ENCODE measurements at places on chromosomes 2 and 18. TPM values are rescaled to one million over a fixed set of nuclear protein-coding genes. Genes with fewer than 3 reads are reported as not detected.

DSG4 gene
- total RNA-seq, result not detected

TFPI gene
- 55.3 TPM for total RNA-seq

RETSAT gene
- 49.0 TPM for total RNA-seq

ITGB6 gene
- total RNA-seq, result 1.3 TPM

TDRD15 gene
- not detected for total RNA-seq

VWA3B gene
- total RNA-seq, result 0.26 TPM

SMYD1 gene
- not detected for total RNA-seq

DYNAP gene
- total RNA-seq, result not detected

HOXD1 gene
- 0.16 TPM for total RNA-seq

CD8B2 gene
- not detected for total RNA-seq

OTOS gene
- not detected for total RNA-seq

KCMF1 gene
- 95.0 TPM for total RNA-seq

SFTPB gene
- total RNA-seq, result 0.13 TPM

CDK5R2 gene
- 3.0 TPM for total RNA-seq

CFAP65 gene
- total RNA-seq, result 0.15 TPM

PIEZO2 gene
- total RNA-seq, result 0.51 TPM

GBX2 gene
- total RNA-seq, result 3.1 TPM

ALPG gene
- total RNA-seq, result 0.15 TPM

SNX17 gene
- total RNA-seq, result 147 TPM

DCDC2C gene
- total RNA-seq, result 0.55 TPM

FEV gene
- not detected for total RNA-seq

SYT4 gene
- total RNA-seq, result not detected

IL37 gene
- not detected for total RNA-seq

SLC20A1 gene
- total RNA-seq, result 138 TPM

SH3BP4 gene
- 34.4 TPM for total RNA-seq

CYS1 gene
- 1.3 TPM for total RNA-seq

SLC19A3 gene
- total RNA-seq, result 2.4 TPM

DNER gene
- total RNA-seq, result 10.2 TPM

PSTPIP2 gene
- 0.23 TPM for total RNA-seq

PLEK gene
- total RNA-seq, result not detected

DSC2 gene
- 0.94 TPM for total RNA-seq

FBXO41 gene
- total RNA-seq, result 5.5 TPM

UGT1A3 gene
- total RNA-seq, result not detected

THOC1 gene
- total RNA-seq, result 17.3 TPM

UBXN2A gene
- 18.2 TPM for total RNA-seq

GKN2 gene
- 2.4 TPM for total RNA-seq

TFCP2L1 gene
- 4.9 TPM for total RNA-seq

DUSP2 gene
- 0.54 TPM for total RNA-seq

RAB17 gene
- 0.21 TPM for total RNA-seq

ARHGAP28 gene
- total RNA-seq, result 0.07 TPM

SLC9A4 gene
- total RNA-seq, result not detected

CAVIN2 gene
- 19.8 TPM for total RNA-seq
